G401 (cell line): ENCODE measurements at places on chromosomes 7 and 10.

- DNase-seq = no peak
Observed at GRCh38 chr7:51268859-51269258, 47.8 kb downstream of the COBL start.

DNA sequence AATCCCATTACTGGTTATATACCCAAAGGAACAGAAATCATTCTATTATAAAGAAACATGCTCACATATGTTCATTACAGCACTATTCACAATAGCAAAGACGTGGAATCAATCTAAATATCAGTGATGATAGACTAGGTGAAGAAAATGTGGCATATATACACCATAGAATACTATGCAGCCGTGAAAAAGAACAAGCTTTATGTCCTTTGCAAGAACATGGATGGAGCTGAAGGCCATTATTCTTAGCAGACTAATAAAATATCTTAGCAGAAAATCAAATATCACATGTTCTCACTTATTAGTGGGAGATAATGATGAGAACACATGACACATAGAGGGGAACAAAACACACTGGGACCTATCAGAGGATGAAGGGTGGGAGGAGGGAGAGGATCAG lies 38.8 kb downstream of the CAPZA2 start:
- no peak for DNase-seq

DNA sequence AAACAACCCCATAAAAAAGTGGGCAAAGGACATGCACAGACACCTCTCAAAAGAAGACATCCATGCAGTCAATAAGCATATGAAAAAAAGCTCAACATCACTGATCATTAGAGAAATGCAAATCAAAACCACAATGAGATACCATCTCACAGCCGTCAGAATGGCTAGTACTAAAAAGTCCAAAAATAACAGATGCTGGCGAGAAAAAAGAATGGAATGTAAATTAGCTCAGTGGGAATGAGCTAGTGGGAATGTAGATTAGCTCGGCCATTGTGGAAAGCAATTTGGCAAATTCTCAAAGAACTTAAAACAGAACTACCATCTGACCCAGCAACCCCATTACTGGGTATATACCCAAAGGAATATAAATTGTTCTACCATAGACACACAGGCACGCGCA lies 287.0 kb downstream of the WDR37 start:
- DNase-seq = no peak

DNA sequence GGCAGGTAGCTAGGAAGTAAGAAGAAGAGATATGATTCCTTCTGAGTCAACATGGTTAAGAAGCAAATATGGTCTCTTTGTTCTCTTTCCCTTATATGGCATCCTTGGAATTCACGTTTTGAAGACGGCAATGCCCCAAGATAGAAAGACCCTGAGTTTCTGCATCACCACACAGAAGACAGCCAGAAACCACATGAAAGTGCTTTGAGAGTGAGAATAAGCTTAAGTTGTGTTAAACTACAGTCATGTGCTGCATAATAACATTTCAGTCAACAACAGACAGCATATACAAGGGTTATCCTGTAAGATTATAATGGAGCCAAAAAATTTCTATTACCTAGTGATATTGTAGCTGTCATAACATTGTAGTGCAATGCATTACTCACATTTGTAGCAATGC lies 89.9 kb upstream of the STEAP1 start:
- no peak for DNase-seq

- no peak for DNase-seq
Observed at GRCh38 chr7:47034180-47034579, 547.7 kb downstream of the TNS3 start.

- peak; percentile 51 for DNase-seq
Observed at GRCh38 chr10:59580026-59580863, 129.4 kb downstream of the SLC16A9 start.

DNA sequence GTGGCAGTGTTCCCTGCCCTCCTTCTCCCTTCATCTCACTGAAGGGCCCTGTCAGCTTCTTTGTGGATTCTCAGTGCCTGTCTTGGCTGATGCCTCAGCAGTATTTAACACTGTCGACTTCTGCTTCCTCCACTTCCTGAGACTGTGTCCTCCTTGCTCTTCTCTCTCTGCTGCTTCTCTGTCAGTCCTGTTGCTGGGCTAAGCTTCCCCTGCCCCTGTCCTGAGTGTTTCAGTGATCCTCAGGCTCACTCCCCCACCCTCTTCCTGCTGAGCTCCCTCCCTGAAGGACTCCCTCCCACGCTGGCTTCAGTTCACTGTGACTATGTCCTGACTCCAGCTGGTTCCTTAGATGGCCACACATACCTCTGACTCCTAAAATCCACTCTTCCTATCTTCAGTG lies 64.9 kb downstream of the CREM start:
- no peak for DNase-seq

DNA sequence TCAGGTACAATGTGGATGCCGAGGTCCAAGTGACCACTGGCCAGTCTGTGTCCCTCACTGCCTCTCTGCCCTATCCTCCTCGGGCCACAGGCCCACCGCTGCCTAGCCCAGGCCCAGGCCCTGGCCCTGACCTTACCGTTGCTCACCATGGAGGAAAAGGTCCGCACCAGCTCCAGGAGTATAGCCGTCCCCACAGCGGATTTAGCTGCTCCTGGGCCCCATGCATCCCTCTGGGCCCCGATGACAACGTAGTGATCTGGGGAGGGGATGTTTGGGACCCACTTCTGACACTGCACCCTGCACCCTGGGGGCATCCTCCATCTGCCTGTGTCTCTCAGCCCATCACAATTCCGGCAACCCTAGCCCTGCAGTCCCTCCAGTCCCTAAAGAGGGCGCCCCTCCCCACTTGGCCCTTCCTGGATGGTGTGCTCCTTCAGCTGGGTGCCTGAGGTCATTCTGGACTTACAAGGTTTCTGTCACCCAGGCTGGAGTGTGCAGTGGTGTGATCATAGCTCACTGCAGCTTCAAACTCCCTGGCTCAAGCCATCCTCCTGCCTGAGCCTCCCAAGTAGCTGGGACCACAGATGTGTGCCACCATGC lies 12.1 kb downstream of the TFR2 start:
- peak; percentile 36 for DNase-seq

DNA sequence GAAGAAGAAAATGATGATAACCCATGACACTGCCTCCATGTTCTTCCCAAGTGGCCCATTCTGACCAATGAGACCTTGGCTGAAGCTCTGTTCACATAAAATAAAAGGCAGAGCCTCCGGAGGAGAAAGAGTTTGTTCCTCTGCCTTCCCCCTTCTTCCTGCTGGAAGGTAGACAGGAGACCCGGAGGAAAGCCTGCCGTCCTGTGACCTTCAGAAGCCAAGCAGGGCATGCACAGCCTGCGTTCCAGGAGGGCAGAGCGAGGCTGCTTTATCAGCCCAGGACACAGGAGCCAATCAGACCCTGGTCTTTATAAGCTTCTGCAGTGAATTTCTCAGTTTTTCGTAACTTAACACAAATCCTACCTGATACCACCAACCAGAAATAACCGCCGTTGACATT lies 8.6 kb upstream of the GRID1 start:
- no peak for DNase-seq

DNA sequence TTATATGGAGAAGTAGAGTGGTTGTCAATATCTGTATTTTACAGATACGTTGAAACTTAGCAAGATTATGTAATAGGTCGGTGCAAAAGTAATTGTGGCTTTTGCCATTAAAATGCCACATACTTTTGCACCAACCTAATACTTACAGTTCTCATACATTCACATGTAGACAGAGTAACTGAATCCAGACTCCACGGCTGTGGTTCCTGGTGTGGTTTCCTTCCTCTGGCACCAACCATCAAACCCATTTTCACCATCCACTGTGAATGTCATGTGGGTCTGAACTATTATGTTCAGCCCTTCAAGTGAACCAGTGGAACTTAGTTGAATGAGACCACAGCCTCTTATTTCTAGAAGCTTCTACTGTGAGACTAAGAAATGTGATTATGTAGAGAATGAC lies 31.5 kb upstream of the SLIT1 start:
- DNase-seq = no peak

- DNase-seq = no peak
Observed at GRCh38 chr10:69377933-69378332, 38.8 kb downstream of the TACR2 start.

DNA sequence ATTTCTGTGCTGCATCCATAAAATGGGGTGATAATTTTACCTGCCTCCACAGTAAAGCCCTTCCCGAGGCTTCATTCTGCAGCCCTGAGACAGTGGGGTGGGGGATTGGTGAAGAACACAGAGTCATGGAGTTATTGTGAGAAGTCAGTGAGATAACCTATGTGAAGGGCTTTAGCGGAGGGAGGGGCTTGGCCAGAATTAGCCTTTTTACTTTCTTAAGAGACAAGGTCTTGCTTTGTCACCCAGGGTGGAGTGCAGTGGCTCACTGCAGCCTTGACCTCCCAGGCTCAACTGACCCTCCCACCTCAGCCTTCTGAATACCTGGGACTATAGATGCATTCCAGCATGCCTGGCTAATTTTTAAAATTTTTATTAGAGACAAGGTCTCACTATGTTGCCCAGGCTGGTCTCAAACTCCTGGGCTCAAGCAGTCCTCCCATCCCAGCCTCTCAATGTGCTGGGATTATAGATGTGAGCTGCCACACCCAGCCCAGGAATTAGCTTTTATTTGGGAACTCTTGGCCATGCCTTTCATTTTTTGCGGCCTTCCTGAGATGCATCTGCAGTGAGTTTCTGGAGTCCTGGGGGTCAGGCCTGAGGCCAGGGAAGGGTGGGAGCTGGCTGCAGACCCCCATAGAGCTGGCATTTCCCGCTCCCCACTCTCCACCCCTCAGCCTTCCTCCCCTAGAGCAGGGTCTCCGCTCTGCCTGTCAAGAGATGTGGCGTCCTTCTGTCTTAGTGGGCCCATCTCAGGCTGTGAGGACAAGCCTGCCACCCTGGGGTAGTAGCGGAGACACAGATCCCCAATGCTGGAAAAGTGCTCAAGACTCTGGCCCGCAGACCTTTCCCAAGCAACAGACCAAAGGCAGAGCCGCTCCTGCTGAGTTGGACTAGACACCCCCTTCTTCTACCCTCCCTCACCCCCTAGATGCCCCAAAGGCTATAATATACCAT lies 77.0 kb downstream of the ZMIZ1 start:
- DNase-seq = no peak

GRCh38 chr10:6996431-6996830 lies 414.4 kb downstream of the SFMBT2 start:
- DNase-seq = no peak

- DNase-seq = no peak
Observed at GRCh38 chr10:34017281-34017680, 682.8 kb upstream of the NRP1 start.

GRCh38 chr7:1641661-1642260 lies 28.3 kb upstream of the ELFN1 start:
- DNase-seq = no peak

GRCh38 chr7:16531707-16532106 lies 5.1 kb downstream of the LRRC72 start:
- DNase-seq = no peak

DNA sequence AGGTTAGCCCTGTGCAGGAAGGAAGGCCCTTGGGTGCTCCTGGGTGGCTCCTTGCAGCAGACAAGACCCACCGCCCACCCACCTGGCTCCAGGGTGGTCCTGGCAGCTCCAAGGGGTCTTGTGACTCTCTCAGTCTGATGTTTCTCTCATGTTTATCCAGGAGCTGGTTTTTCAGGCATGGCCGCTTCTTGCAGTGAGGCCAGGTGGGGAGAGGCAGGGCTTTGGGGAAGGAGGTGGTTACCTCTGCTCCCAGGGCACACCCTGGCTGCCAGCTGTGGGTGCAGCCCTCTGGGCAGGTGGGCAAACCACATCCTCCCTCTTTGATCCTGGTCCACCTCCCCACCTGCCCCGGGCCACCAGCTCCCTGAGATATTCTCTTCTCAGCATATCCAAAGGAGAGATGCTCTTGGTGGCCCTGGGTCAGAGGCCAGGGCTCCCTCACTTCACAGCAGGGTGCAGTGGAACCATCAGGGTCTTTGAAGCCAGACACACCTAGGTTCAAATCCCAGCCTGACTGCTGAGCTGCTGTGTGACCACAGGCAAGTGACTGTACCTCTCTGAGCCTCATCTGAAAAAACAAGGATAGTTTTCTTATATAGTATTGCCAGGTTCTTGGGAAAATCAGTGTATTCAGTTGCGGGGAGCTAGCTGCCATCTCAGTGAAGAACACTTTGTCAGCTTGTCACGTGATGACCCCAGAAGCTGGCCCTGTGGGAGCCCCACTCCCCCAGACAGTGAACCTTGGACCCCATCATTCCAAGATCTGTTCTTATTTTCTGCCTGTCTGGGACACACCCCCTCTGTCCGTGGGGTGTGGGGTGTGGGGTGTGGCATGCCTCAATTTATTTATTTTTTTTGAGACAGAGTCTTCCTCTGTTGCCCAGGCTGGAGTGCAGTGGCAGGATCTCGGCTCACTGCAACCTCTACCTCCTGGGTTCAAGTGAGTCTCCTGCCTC lies 11.5 kb downstream of the GTF2IRD1 start:
- DNase-seq = no peak

- no peak for DNase-seq
Observed at GRCh38 chr7:6501586-6502564, 49.4 kb downstream of the GRID2IP start.

- peak; percentile 93 for DNase-seq
Observed at GRCh38 chr10:25682203-25682851, 251.7 kb upstream of the MYO3A start.

- DNase-seq = no peak
Observed at GRCh38 chr10:11719496-11720259, 22.5 kb upstream of the ECHDC3 start.

DNA sequence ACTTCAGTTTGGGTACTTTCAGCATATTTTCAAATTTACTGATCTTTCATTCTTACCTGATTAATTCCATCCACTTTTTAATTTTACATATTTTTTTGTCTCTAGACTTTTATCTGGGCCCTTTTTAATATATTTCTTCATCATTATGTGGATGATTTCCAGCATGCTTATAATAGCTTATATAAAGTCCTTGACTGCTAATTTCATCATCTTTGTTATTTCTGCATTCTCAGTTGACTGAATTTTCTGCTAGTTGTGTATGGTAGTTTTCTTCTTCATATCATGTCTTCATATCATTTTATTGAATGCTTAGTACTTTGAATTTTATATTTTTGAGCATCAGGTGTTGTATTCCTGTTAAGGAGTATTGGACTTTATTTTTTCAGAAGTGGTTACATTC lies 39.6 kb downstream of the STAM start:
- DNase-seq = no peak

DNA sequence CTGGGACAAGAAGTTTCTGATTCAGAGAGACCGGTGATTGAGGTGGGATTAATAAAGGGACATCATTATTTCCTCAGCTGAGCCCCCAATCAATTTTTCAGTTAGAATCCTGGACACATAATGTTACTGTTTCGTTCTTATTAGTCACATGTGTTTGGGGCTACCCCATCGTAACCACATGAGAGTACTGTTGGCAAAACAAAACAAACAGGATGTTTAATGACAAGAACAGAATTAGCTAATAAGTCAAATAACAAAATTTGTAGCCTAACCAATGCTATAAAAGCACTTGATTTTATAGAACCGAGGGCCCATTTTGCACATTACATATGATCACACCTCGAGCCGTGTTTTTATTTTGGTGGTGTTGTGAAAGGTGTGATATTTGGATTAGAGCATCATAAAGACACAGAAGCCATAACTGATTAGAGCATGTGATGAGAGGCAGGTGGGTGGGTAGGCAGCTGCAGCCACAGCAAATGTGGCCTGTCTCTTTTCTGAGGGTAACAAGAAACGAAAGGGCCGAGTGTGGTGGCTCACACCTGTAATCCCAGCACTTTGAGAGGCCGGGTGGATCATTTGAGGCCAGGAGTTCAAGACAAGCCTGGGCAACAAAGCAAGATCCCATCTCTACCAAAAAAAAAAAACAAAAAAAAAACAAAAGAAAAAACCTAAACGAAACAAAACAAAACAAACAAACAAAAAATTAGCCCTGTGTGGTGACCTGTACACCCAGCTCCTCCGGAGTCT lies 1.8 kb upstream of the VWC2 start:
- DNase-seq = no peak

GRCh38 chr7:33486633-33487032 lies 357.3 kb downstream of the BBS9 start:
- no peak for DNase-seq
